ENCODE measurements at places on chromosomes 12 and 14.
A peak's percentile ranks its signal among the peaks of the same experiment; 100 is the strongest.

- DNase-seq = no peak
Measured at GRCh38 chr12:101948365-101948764, 71.0 kb downstream of the DRAM1 start.

GRCh38 chr12:131855521-131856142 lies 27.4 kb downstream of the MMP17 start:
- no peak for DNase-seq

- DNase-seq = no peak
Measured at GRCh38 chr12:66589095-66589494, 89.8 kb downstream of the GRIP1 start.

- DNase-seq = no peak
Measured at GRCh38 chr12:63931703-63932102, 87.2 kb downstream of the SRGAP1 start.

- DNase-seq = no peak
Measured at GRCh38 chr14:60093606-60094005, 1.9 kb downstream of the PCNX4 start.

- DNase-seq = no peak
Measured at GRCh38 chr14:23396781-23397407, 11.2 kb downstream of the MYH6 start.

GRCh38 chr14:95190857-95191256 lies 33.5 kb upstream of the DICER1 start:
- no peak for DNase-seq

DNA sequence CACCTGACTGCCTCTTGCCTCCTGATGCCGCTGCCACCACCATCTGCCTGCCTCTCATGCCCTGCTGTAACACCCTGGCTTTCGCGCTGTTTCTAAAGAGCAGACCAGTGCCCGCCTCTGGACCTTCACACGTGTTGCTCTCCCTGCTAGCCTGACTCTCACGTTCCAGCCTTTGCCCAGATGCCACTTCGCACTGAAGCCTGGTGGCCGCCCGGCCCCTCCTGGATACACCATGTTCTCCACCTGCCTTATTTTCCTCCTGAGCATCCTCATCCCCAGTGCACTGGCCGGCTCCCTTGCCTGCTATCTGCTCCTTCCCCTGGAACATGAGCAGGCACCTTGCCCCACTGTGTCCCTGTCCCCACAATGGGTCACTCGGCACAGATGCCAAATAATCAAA lies 146.5 kb downstream of the PIWIL1 start:
- no peak for DNase-seq

DNA sequence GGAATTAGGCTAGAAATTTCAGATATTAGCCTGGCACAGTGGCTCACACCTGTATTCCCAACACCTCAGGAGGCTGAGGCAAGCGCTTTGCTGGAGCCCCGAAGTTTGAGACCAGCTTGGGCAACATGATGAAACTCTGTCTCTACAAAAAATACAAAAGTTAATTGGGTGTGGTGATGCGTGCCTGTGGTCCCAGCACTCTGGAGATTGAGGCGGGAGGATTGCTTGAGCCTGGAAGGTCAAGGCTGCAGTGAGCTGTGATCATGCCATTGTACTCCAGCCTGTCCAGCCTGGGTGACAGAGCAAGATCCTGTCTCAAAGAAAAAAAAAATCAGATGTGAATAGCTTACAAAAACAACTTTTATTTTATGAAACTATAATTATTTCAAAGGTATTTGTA lies 15.1 kb downstream of the FRMD6 start:
- DNase-seq = no peak

GRCh38 chr14:70706177-70706576 lies 64.5 kb downstream of the TTC9 start:
- DNase-seq = no peak

DNA sequence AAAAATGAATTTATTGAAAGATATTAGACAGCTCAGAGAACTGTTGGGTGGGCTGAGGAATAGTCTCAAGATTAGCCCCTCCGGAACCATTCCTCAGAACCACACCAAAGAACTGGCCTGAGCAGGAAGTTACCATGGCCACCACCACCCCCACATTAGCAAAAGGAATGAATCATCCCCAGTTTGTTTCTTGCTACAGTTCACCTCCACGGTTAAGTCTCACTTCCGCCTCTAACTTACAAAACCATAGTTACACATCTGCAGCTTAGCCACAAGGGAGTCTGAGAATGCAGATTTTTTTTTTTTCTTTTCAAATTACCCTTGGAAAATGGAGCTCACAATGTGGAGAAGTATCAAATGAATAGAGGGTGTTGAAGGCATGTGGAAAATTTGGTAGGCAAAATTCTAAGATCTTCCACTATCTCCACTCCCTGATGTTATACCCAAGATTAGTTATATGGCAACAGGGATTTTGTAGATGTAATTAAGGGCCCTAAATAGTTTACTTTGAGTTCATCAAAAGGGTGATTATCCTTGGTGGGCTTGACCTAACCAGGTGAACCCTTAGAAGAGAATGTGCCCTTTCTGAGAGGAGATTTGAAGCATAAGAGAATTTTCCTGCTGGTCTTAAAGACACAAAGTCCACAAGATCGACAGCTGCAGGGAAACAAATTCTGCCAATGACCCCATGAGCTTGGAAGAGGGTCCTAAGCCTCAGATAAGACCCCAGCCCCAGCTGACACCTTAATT lies 129.8 kb upstream of the KRR1 start:
- DNase-seq = no peak

GRCh38 chr12:38279756-38280155 lies 36.8 kb upstream of the ALG10B start:
- no peak for DNase-seq

- DNase-seq = no peak
Measured at GRCh38 chr12:124443931-124444712, 123.3 kb downstream of the NCOR2 start.

GRCh38 chr14:61408498-61408897 lies 87.1 kb downstream of the PRKCH start:
- DNase-seq = no peak

GRCh38 chr14:100823413-100824080 lies 2.4 kb upstream of the MEG3 start:
- DNase-seq = no peak

DNA sequence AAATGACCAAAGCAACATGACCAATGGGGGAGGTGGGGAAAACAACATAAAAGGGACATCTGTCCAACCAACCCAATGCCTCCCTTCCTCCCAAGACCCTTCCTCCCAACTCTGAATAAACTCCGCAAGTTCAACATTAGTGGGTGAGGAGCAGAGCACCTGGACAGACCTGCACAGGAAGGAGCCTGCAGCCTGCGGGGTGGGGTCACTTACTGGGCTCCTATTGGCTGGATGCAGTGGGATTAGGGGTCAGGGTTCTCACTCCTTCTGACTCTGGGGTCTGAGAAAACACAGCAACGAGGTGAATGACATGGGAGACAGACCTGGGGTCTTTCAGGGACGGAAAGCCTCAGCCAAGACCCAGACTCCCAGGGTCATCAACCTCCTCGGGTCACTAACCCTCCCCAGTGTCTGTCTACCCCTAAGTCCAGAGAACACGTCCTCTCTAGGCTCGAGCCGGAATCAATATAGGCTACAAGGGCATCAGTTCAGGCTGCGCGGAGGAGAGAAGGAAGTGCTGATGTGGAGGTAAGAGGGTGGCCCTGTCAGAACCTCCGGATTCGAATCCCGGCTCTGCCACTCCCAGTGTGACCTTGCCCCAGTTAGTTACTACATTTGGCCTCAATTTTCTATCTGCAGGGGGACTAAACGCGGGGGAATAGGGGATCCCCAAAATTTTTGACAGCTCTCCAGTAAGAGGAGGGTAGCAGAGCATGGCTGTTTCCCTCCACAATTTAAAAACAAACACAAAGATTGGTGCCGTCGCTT lies 860 bp downstream of the NDRG2 start:
- DNase-seq = no peak

DNA sequence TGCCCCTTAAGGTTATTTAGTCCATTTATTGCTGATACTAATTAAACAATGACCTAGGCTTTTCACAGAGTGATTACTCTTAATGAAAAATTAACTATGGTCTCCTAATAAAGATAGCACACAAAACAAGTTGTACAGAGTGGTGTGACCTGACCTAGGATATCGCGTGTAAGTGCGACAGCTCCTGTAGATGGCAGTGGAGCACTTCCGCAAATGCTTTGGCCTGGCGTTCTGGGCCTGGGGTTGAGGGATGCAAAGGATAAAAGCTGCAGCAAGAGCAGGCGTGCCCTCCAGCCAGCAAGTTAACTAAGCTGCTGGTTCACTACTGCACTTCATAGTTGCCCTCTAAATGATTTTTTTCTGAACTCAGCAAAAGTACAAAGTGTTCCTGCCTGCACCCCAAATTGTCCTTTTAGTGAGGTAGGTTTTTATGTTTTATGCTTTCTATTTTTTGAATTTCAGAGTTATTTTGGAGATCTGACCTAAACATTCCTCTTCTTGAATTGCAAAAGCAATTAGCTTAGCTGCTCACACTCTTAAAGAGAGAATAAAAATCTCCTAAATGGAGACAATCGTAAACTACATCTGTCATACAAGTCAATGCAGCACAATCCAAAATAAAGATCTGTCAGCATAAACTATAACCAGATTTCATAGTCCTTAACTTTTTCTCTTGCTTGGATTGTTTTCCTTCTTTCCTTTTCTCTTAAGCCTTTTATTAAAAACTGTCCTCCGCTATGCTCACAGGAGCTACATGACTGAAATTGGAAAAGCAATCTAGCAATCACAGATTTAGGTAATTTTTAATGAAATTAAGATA lies 379.6 kb downstream of the LRIG3 start:
- no peak for DNase-seq

GRCh38 chr14:65847075-65847847 lies 434.7 kb downstream of the FUT8 start:
- DNase-seq = peak; percentile 67

DNA sequence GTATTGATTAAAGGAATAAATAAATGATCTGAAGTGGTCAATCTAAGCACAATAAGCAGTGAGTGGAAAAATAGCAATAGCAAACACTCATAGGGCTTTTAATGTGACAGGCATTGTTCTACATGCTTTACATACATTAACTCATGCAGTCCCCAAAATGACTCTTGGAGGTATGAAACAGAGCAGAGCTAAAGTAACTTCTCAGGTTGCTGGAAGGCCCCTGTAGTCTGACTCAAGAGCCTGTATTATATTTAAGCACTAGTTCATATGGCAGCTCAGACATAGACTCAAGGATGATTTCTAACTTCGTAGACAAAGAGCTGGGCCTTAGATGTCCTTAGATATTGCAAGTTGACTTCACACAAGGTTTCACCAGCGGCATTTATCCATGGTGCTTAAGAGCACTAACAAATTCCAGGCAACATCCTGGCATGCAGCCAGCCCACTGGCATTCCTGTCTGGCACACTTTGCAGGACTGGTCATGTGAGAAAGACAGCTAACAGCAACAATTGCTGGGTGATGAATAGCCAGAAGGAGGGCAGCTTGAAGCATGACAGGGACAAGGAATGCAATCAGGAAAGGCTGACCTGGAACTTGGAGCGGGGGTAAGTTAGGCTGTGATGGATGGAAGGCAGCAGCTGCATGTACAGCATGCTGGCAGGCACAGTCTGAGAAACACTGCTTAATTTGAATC lies 22.9 kb upstream of the KTN1 start:
- no peak for DNase-seq

DNA sequence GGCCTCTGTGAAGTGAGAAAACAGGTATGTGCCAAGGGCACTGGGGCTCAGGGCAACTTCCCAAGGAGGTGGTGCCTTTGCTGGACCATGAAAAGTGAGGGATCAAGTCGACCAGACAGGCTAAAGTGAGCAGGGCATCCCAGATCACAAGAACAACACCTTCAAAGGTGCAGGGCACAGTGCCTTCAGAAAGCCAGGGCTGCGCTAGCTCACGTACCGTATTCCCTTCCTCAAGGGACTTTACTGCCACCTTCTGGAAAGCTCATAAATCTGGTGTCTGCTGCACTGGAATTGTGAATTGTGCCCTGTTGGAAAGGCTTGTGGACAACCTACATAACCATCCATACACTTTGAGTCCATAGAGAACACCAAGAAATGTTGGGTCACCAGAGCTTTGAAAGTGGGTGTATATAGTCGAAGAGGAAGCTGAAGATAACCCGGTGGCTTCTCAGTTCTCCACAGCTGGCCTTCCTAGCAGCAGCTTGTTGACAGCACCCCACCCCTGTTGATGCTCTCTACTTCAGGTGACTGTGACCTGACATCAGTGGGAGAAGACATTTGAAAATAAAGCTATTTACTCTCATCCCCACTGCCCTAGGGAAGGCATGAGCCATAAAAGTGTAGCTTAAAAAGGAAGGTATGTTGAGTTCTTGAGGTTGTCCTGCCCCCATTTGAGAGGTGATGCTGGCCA lies 24.5 kb downstream of the FIGNL2 start:
- no peak for DNase-seq

- no peak for DNase-seq
Measured at GRCh38 chr14:103402695-103403094, 17.5 kb downstream of the MARK3 start.

DNA sequence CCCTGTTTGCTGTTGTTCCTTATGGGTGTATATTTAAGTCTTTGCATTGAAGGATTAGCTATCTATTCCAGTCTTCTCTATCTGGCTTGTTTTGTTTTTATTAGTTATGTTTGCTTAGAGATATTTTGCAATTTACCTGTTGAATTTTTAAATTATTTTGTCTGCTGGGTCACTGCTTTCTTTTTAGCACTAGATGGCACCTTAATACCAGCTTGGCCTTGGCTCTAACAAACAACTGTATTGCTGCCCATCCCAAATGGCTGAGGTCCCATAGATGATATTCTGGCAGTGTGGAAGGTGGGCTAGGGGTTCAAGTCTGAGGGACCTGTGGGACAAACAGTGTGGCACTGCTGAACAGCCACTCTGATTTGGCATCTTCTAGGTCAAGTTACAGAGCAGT lies 144.0 kb upstream of the FBXO33 start:
- DNase-seq = no peak

DNA sequence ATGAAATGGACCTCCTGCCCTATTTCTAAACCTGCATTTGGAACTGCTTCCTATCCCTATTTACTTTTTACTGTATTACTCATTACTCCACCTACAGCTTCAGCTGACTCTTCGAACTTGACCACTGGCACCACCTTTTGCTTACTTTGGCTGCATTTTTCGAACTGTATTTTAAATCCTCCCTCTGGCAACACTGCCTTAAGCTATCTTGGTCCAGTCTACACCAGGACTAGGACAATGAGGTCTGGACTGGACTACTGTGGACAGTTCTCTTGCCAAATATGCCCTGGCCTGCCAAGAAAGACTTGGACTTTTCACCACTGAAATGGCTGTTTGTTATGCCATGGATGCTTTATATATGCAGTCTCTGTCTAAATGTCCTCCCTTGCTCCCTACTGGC lies 328.1 kb downstream of the BTG1 start:
- DNase-seq = no peak

Measured in CD8-positive, alpha-beta T cell (primary cell).